Fibroblast of villous mesenchyme (primary cell): ENCODE measurements at places on chromosomes 3 and 15. TPM values are rescaled to one million over a fixed set of nuclear protein-coding genes. Genes with fewer than 3 reads are reported as not detected.

ONECUT1 gene
- total RNA-seq = under 0.01 TPM in 1 of 2 replicates, not detected in the other

TPRG1 gene
- 1.3 and 3.5 TPM in 2 replicates for total RNA-seq

NRG4 gene
- under 0.01 TPM in 2 replicates for total RNA-seq

RPL39L gene
- 24.2 and 24.8 TPM in 2 replicates for total RNA-seq

TMCO5A gene
- not detected in 2 replicates for total RNA-seq

HES1 gene
- total RNA-seq = 5.8 and 13.4 TPM in 2 replicates

PTH1R gene
- total RNA-seq = 2.3 and 2.6 TPM in 2 replicates

LRTM1 gene
- not detected in 2 replicates for total RNA-seq

TRIM42 gene
- total RNA-seq = not detected in 2 replicates

ATP8B4 gene
- total RNA-seq = 4.2 and 90.2 TPM in 2 replicates

GOLGA8S gene
- total RNA-seq = under 0.01 TPM in 2 replicates

ZNF502 gene
- total RNA-seq = 4.2 and 6.9 TPM in 2 replicates

PAK6 gene
- under 0.01 TPM in 2 replicates for total RNA-seq

CHRM5 gene
- under 0.01 TPM in 2 replicates for total RNA-seq

COLQ gene
- total RNA-seq = 0.43 and 0.64 TPM in 2 replicates

CHST2 gene
- 22.5 and 40.2 TPM in 2 replicates for total RNA-seq

SAXO2 gene
- 0.86 and 1.6 TPM in 2 replicates for total RNA-seq

AGTR1 gene
- total RNA-seq = 0.43 and 1.6 TPM in 2 replicates

PRKAR2A gene
- total RNA-seq = 47.0 and 47.9 TPM in 2 replicates

BCL6 gene
- total RNA-seq = 17.4 and 26.8 TPM in 2 replicates

MST1R gene
- under 0.01 and 0.32 TPM in 2 replicates for total RNA-seq

PRICKLE2 gene
- total RNA-seq = 36.3 and 42.2 TPM in 2 replicates

GUCA1C gene
- not detected in 2 replicates for total RNA-seq

DUOXA2 gene
- total RNA-seq = not detected in 2 replicates

SHC4 gene
- 2.3 and 3.5 TPM in 2 replicates for total RNA-seq

IL16 gene
- total RNA-seq = 0.32 TPM in 1 of 2 replicates, not detected in the other

CELF6 gene
- total RNA-seq = 0.32 TPM in 1 of 2 replicates, not detected in the other

ANAPC13 gene
- total RNA-seq = 57.0 and 95.9 TPM in 2 replicates

FAM107A gene
- total RNA-seq = not detected in 2 replicates

GOLGA8K gene
- total RNA-seq = not detected in 2 replicates

PRRT3 gene
- 3.2 and 3.5 TPM in 2 replicates for total RNA-seq

EOMES gene
- not detected in 2 replicates for total RNA-seq

FOXP1 gene
- 55.7 and 97.3 TPM in 2 replicates for total RNA-seq

CORO2B gene
- total RNA-seq = 8.7 and 9.5 TPM in 2 replicates

CCDC54 gene
- not detected in 2 replicates for total RNA-seq

SEMA7A gene
- 16.8 and 24.6 TPM in 2 replicates for total RNA-seq
